ENCODE measurements at places on chromosomes 7 and 10.

DNA sequence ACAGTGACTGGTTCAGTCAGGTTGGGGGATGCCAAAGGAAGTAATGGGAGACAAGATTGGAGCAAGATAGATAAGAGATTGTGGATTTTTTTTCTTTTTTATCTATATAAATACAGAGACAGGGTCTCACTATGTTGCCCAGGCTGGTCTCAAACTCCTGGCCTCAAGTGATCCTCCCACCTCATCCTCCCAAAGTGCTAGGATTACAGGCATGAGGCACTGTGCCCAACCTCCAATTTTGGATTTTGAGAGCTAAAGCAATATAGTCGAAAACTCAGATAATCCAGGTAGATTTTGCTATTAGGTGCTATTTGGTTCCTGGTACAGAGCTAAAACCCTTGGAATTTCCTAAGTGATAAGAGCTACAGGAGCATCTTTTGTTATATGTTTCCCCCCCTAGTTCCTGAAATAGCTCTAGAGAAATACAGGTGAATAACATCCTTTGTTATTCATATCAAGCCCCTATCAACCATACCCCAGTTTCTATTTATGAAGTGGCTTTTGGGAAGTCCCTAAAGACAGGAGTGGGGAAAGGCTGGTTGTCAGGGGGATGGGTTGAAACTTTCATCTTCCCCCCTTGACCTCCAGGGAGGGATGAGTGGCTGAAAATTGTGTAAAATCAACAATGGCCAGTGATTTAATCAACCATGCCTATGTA is 151.2 kb downstream of the CFTR start:
- no peak for DNase-seq

- DNase-seq, result no peak
Observed at GRCh38 chr10:109958059-109958458, 34.7 kb upstream of the XPNPEP1 start.

DNA sequence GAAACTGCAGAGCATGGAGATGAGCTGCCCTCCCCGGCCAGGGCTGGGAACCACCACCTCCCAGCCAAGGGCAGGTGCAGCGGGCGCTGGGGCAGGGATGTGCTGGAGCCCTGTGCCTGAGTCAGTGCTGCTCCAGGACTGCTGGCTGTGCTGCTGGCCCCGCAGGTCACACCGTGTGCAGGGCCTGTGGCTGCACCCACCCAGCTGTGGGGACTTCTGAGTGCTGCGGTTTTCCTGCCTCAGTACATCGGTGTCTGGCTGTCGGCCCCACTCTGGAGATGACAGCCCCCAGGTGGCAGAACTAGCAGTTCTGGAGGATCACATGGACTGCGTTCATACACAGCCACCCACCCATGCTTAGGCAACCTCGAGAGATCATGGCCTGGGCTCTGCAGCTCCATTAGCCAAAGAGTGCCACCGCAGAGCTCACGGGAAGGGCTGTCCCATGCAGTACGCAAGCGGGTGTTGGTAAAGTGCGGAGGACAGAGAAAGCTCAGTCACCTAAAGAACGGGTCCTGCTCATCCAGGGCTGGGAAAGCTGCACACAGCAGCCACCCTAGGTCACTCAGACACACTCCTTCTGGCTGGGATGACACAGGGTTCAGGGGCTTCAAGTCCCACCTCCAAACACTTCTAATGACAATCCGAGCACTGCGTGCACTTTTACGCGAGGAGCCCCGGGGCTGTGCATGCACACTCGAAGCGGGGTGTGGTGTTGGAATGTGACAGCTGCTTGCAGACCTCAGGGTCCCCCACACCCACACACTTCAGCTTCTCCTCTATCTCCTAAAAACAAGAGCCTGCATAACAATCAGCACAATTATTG is 198.1 kb upstream of the PPP2R2D start:
- no peak for DNase-seq

GRCh38 chr7:129723679-129724078 is 112.2 kb downstream of the NRF1 start:
- DNase-seq, result no peak

All from GF-D8 (cell line).